ENCODE measurements at places on chromosomes 2 and 18.

DNA sequence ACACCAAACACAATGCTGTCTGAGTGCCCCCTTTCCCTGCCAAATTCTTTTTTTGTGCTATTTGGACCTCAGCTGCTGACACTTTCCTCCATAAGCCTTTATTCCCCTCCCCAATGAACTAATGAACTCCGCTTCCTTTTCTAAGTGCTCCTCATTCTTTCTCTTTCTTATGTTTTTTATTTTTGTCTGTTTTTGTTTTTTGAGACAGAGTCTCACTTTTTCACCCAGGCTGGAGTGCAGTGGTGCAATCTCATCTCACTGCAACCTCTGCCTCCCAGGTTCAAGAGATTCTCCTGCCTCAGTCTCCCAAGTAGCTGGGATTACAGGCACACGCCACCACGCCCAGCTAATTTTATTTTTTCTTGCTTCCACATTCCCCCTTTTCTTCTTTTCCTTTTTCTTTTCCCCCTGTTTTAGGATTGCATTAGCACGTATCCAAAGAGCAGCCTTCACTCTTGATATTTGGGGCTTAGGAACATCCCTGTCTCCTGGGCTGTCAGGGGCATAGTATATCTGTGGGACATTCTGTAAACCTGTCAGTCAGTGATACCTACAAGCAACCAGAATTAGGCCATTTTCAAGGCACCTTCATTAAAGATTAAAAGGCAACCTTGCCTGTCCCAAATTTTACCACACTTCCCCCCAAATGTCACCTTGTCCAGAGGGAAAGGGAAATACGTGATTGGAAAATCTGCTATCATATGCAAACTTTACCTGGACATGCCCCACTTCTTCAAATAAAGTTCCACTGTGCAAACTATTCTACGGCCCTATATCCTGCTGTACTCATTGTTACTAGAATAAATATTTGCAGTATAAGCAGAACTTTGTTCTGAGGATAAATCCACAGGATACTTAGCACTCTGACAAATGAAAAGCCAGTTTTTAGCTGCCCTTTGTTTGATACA, 65.1 kb upstream of the ACSL3 start:
- DNase-seq: no peak

DNA sequence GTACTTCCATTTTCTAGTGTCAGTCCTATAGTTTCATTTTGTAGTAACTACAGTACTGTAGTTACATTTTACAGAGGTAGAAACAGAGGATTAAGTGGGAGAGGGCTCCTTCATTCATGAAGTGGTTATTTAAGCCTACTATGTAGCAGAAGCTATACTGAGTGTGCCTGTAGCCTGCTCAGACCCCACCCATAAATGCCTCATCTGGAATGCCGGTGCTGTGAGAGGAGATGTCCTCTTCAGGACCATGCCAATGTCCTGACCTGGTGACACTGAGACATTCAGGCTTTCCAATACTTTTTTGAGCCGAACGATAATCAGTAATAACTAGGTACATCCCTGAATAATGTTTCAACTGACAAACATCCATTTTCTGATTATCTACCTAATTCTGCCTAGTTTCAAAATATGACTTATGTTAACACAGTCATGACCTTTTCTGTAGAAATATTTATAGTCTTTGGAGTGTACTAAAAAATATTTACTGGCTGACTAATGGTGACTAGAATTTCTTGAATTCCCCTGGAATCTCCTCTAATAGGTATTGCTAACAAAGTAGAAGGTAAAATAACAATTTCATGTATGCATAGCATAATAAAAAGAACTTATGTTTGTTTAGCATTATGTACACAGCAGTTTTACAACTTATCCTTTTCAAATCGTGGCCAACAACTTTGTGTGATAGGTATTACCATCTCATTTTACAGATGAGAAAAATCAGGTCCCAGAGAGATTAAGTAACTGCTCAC, 10.2 kb upstream of the ARHGAP28 start:
- DNase-seq: no peak

GRCh38 chr2:2085533-2085932, 245.5 kb downstream of the MYT1L start:
- no peak for DNase-seq

GRCh38 chr18:30522288-30522929, 520.1 kb downstream of the DSC3 start:
- no peak for DNase-seq

DNA sequence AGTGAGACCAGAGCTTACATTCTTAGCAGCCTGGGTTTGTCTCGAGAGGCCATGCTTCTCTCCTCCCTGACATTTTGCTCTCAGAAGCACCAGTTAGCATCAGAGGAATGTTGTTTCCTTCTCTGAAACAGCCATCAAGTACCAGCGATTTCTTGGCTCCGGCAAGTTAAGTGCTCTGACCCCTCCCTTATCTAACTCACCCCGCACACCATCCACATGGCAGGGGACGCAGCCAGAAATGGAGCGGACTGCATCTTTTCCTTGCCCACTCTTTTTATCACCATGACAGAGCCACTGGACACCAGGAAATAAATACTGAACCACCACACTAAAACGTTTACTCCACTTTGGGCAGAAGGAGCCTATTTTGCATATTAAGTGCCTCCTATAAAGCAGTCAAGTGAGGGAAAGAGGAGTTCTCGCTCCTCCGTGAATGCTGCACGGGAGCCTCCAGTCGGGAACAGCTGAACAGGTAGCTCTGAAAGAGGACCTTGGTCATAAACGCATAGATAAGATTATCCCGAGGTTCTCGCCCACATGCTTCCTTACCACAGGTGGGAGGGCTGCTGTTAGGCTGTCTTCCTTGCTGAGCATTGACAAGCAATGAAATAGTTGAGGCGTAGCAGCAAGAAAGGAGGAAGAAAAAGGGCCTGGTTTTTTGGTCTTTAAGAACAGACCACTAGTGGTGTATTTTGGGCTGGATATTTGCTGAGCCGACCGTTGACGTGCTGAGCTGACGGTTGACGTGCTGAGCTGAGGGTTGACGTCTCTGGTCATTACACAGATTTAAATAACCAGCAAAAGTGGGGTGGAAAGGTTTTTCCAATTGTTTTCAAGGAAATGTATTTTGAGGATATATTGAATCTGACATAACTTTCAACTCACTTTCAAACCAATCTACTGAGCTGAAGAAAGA, 71.4 kb upstream of the ITGB6 start:
- DNase-seq: no peak

- no peak for DNase-seq
These were observed 66.5 kb upstream of the SLC1A4 start for GRCh38 chr2:64922482-64923384.
